HAP-1 (cell line): ENCODE measurements at places on chromosomes 6 and 20.

- DNase-seq: no peak
Observed at GRCh38 chr6:161792851-161793493, 519.1 kb upstream of the AGPAT4 start.

DNA sequence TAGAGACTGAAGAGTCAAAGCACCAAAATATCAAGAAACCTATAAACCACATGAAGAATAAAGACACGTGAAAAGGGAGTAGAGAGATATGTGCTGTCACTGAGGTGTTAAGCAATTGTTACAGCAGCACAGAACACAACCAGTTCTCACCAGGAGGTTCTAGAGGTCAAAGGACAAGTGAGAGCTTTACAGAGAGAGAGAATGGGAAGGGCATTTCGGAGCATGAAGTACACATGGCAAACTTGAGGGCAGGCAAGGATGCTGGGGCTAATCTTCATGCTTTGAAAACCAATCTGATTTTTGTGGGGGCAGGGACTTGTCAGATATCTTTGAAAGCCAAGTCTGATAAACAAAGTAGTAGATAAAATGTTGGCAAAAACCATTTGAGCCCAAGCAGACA, 142.3 kb upstream of the NRSN1 start:
- DNase-seq: no peak

- no peak for DNase-seq
Observed at GRCh38 chr20:41391587-41392001, 25.0 kb upstream of the EMILIN3 start.

DNA sequence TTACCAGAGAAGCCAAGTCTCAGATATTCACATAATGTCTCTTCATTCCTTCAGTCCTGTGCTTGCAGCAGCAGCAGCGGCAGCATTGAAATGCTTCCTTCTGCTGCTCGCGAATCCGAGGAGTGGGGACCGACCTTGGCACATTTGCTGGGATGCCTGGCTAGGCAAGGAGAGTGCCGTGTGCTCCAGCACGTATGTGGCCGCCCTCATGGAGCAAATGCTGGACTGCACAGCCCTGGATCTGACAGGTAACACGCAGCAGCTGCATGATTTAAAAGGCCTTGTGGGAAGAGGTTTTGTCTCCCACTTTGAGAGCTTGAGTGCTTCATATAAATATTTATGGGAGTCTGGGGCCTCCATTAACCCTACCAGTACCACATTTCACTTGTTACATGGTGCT, 9.9 kb downstream of the MAFB start:
- no peak for DNase-seq

DNA sequence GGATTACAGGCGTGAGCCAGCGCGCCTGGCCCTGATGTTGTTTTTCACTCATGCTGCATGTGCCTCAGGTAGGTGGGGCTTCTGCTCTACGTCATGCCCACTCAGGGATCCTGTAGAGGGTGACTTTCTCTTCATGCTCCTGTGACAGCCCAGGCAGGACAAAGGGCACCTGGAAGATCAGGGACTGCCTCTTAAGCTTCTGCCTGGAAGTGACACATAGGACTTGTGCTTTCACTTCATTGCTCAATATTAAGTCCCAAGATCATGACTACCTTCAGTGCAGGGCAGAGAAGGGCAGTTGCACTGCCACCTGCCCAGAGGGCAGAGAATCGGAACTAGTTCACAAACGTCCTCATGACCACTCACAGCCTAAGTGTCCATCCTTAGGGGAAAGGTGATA, 249.5 kb upstream of the SULF2 start:
- no peak for DNase-seq

- DNase-seq: no peak
Observed at GRCh38 chr6:11282245-11282644, 49.8 kb upstream of the NEDD9 start.

DNA sequence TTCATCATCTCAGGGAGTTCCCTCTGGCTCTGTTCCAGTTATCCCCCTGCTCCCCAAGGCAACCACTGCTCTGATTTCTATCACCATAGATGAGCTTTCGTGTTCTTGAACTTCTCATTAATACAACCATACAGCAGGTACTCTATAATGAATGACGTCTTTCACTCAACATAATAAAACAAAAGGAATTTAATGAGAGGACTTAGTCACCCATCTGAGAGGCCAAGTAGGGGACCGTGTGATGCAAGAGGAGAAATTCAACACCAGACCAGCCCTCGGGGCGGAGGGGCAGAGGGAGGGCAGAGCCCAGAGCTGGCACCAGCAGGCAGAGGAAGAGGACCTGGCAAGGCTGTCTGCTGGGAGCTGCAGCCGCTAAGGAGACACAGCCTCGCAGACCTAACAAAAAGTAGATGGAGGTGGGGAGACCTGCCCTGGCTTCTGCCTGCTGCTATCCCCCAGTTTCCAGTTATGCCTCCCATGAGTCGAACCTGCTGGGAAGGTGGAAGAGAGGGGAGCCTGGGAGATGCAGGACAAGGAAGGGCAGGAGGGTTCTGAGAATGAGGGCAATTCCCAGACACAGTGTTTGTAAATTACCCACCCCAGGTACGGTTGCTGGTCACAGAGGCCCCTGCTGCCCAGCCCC, 13.8 kb downstream of the CCN5 start:
- no peak for DNase-seq

DNA sequence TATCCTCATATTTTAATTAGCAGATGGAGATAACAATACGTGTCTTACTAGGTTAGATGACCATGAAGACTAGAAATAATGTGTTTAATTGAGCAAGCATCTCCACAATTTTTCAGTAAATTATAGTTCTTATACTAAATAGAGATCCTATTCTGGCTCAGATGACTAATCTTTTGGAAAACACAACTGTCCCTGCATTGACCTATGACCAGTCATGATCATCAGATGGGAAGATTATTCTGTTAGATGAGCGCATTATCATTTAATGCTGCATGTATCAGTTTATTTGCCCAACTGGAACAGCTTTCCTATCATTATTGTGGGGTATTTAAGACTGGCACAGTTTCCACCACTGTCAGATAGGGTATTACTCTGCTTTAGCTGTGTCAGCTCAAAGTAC, 185.5 kb downstream of the MOXD1 start:
- DNase-seq: no peak

- DNase-seq: no peak
Observed at GRCh38 chr6:33676416-33677142, 34.9 kb downstream of the UQCC2 start.

DNA sequence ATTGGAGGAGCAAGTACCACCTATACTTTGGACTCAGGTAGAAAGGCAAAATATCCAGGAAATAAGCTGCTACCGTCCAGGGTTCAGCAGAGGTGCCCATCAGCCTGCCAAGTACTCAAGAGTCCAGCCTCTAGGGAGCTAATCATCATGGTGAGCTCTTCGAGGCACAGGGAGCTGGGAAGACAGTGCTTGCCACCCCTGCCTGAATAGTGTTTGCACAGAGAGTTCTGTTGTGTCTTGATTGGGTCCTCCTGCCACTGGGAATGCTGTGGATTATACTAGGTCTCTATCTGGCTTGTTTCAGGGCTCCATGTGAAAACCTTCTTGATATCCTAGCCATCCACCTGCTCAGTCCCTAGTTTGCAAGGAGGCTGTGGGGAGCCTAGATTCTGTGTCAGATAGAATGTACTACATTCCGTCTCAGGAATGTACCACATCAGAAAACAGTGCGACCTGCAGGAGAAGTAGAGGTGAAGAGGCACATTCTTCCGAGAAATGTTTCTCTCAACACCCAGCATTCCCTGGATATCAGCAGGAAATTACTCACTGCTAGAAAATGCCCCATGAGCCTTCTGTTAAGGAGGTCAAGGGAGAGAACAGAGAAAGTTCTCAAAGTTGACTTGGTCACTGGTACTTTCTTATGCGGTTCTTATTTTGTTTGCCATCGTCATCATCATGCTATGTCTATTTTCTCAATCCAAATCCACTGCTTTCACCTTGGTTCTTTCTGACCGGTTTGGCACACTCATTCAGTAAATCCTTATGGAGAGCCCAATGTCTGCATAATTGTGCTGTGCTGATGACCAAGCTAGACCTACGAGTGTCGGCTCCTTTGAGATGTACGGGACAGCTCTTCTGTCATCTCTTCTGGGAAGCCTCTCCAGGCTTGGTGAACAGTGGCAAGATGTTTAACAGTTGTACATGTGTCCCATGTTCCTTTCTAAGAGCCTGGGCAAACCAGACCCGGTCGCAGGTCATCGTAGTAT, 30.7 kb downstream of the PTPN1 start:
- DNase-seq: no peak

DNA sequence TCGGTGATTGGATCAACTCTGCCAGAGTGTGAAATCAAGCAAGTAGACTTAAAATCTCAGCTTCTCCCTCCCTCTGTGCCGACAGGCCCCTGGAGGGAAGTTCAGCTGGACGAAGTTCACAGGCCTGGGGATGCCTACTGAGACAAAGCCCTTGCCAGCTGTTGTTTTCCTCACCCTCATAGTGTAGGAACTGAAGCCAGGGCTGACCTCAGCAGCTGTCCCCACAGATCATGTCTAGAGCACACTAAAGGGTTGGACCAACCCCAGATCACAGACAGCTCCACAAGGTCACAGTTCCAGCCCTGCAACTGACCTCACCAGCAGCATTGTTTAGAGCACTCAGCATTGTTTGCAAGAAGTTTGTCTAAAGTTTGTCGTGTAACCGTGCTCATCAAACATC, 261.9 kb upstream of the ECI2 start:
- no peak for DNase-seq

GRCh38 chr6:10084111-10084986, 330.5 kb downstream of the TFAP2A start:
- no peak for DNase-seq

DNA sequence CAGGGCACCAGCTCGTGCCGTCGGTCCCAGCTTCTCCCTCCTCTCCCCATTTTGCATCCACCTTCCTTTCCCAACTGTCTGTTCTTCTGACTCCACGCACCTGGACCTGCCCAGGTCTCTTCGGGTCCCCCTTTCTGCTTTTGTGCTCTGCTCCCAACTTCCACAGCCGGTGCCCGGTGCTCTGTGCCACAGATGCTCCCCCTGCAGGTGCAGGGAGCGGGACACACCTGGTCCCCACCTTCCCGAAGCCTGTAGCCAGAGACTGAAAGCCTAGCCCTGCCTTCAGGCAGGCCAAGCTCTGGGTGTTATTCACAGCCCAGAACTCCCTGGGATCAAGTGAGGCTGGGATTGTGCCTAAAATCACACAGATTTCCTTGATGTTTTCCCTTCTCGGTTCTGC, 24.6 kb upstream of the BMP7 start:
- DNase-seq: no peak

GRCh38 chr6:116144605-116145004, 18.7 kb upstream of the COL10A1 start:
- DNase-seq: no peak

DNA sequence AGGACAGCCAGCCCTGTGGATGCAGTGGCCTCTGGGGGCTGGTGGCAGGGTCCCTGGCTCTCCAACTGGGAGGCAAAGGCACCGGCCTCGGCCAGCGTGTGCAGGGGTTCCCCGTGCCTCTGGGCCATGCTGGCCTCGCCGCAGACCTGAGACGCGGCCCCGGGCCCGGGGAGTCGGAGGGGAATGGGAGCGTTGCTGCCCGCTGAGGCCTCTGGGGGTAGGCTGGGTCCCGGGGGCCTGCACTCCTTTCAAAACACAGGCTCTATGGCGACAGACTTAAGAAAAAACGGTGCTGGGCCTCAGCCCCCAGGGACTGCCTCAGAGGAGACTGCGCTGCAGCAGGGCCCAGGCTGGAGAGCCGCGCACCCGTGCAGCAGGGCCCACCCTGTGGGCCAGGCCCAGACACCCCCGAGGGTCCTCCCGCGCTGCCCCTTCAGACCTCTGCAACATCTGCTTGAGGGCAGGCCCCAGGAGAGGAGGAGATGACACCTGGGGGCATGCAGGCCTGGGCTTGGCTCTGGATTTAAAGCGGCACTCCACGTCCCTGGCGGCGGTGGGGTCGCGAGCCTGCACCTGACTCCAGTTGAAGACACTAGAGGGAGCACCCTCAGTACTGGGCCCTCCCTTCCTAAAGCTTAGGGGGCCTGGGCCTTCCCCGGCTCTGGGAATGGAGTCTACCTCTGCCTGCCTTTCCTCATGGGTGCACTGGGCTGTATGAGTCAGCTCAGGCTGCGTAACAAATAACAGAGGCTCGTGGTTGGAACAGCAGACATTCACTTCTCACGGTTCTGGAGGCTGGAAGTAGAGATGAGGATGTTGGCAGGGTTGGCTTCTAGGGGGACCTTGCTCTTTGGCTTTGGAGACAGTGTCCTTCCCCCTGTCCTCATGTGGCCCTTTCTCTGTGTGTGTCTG, 117.4 kb upstream of the RPS6KA2 start:
- DNase-seq: no peak

- DNase-seq: no peak
Observed at GRCh38 chr6:27966044-27966443, 9.0 kb downstream of the OR2B6 start.

DNA sequence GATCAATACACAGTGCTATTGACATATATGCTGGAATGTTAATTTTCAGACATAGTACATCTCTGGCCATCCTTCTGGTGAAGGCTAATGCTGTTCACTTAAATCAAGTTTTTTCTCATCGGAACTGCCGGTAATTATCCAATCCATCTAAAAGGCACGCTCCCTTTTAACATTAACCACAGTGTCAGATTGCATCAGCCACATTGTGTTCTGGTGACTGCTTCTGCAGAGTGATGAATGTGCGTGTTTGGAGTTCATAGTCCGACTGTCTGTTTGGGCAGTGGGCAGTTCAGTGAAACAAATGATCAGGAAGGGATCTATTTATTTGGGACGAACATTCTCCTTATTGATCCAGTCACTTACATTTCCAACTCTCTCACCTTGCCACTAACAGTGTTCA, 49.5 kb downstream of the SOBP start:
- peak; percentile 77 for DNase-seq

- DNase-seq: no peak
Observed at GRCh38 chr6:80792151-80792550, 685.7 kb downstream of the BCKDHB start.

GRCh38 chr6:131828080-131828479, 20.3 kb downstream of the ENPP1 start:
- DNase-seq: no peak

DNA sequence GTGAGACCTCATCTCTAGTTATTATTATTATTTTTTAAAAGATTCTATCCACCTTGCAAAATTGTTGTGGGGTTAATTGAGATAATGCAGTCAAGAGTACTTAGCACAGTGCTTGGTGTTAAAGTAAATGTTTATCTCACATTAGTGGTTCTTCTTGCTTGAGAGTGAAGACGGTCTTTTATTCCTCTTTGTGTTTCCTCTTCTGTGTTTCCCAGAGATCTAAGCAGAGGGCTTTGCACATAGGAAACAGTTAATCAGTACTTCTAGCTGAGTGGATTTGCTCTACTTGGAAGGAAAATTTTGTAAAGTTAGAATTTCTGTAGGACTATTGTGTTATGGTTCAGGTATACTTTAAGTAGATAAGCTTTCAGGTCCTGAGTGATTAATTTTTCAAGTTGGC, 3.5 kb downstream of the ARMC2 start:
- no peak for DNase-seq

- no peak for DNase-seq
Observed at GRCh38 chr6:158543606-158544185, 16.2 kb upstream of the TMEM181 start.

- no peak for DNase-seq
Observed at GRCh38 chr20:37238426-37238825, 23.2 kb downstream of the GHRH start.
